ENCODE measurements at places on chromosomes 7 and 10. TPM values are rescaled to one million over a fixed set of nuclear protein-coding genes. Genes with fewer than 3 reads are reported as not detected.

The HMX2 gene
- total RNA-seq, result 0.62 TPM

The PDE6C gene
- total RNA-seq, result not detected

The MYL10 gene
- total RNA-seq, result not detected

The C10orf67 gene
- total RNA-seq, result 2.0 TPM

The HHEX gene
- not detected for total RNA-seq

The CLRN3 gene
- not detected for total RNA-seq

The CWF19L1 gene
- 35.4 TPM for total RNA-seq

The SPDYE2B gene
- not detected for total RNA-seq

The GBX1 gene
- not detected for total RNA-seq
